Fibroblast of skin of scalp (primary cell): ENCODE measurements at places on chromosomes 7 and 10.
A peak's percentile ranks its signal among the peaks of the same experiment; 100 is the strongest.

DNA sequence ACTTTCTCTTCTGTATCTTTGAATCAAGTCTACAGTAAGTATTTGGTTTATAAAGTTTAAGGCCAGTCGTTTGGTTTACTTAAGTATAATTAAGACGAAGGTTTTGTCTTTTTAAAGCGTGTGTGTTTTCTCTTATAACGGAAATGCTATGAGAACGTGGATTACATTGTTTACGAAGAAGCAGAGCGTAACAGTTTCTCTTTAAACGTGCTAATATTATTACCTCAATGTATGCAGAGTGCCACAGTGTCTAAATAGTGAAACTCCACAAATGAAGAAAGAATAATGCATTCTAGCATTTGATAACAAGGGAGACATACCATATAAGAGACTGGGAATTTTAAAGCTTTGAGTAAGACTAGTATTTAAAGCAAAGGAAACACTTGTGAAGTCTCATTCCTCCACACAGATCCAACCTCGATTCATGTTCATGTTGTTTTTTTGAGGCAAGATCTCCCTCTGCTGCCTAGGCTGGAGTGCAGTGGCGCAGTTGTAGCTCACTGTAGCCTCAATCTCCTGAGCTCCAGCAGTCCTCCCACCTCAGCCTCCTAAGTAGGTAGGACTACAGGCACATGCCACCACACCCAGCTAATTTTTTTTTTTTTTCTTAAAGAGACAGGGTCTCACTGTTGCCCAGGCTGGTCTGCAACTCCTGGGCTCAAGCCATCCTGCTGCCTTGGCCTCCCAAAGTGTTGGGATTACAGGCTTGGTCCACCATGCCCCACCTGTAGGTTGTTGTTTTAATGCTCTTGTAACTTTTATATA lies 75.1 kb downstream of the ANKRD61 start:
- peak; percentile 46 for DNase-seq

GRCh38 chr7:99002148-99002826 lies 124.0 kb downstream of the TRRAP start:
- DNase-seq, result no peak

DNA sequence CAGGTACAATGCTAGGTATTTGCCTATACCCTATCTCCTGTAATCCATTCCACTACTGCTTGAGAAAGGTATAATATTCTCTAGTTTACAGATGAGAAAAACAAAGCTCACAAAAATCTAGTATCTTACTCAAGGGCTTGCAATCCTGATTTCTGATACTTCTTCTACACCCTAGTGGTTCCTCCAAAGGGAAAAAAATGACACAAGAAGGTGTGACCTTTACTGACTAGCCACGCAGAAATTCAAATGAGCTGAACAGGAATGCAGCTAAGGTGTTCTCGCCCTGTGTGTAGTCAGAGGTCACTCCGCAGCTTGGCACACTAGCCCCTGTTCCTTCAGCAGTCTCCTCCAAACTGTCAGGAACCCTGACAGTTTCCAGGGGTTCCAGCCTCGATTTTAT lies 59.5 kb upstream of the TM9SF3 start:
- no peak for DNase-seq

GRCh38 chr7:155763691-155764437 lies 48.4 kb downstream of the SHH start:
- DNase-seq, result peak; percentile 72

GRCh38 chr7:40354711-40355110 lies 219.9 kb downstream of the SUGCT start:
- DNase-seq, result peak; percentile 15

GRCh38 chr10:103246324-103246723 lies 637 bp downstream of the RPEL1 start:
- no peak for DNase-seq

GRCh38 chr10:26837139-26837538 lies 23.6 kb downstream of the ABI1 start:
- DNase-seq, result no peak

DNA sequence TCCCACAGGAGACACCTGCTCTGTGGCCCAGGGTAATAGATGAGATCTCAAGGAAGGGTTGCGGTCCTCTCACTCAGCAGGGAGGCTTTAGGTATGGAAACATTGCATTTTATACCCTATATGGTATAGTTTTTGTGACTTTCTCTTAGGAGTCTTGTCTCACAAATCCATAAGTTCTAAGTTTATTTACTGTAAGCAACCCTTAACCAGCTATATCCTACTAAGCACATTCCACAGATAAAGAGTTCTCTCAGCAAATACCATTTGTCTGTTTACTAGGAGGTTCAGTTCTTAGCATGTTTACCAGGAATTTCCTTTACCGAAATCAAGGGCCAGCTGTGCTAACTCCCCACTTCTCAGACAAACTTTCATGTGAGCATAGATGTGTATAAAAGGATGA lies 66.9 kb downstream of the ANLN start:
- DNase-seq, result no peak

DNA sequence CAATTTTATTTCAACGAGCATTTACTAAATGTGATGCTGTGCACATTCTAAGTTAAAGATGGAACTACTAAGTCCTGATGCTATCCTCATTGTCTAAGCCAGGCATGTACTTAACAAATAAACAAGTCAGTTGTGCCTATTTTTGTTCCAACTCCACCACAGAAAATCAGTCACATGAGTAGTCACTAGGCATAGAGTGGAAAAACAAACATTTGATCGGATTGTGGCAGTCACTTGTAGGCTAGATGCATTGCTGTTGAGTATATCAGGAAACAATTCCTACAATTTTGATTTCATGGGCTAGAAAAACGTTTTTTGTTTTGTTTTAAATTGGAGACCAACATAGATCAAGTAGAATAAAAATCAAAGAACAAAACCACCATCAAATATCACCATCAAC lies 177.6 kb upstream of the SLC25A13 start:
- no peak for DNase-seq

GRCh38 chr7:137480824-137481365 lies 137.4 kb upstream of the PTN start:
- DNase-seq, result peak; percentile 63

DNA sequence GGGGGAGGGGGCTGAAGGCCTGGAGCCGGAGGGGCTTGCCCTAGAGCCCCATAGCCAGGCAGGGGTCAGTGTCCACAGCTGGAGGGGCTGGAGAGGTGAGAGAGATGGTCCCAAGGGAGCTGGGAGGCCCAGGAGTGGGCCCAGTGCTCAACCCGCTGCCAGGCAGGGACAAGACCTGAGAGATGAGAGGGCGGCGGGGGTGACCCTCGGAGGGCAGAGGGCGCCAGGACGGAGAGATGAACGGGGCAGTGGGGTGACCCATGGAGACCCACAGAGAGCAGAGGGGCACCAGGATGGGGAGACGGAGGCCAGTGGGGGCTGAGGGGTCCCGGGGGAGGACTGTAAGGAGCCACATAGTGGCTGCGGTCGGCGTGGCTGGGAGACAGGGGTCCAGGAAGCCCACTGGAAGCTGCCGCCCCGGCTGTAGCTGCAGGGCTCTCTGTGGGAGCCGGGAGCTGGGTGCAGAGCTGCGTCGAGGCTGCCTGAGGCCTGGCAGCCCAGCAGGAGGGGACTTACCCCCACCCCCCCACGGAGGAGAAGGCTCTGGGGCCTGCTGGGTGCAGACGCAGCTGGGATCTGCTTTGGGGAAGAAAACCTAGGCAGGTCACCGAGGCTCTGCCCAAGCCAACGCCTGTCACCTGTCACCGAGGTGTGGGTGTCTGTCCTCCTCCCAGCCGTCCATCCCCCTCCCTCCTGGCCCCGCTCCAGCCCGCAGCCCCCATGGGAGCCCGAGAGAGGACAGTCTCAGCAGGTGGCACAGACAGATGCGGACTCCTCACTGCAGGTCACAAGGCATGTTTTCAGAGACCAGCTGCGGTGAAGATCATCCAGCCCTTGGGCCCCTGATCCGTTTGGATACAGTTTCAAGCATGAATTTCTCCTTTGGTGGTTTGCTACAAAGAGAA lies 25.1 kb downstream of the PWWP2B start:
- no peak for DNase-seq

GRCh38 chr7:159015081-159015453 lies 129.6 kb downstream of the VIPR2 start:
- no peak for DNase-seq

DNA sequence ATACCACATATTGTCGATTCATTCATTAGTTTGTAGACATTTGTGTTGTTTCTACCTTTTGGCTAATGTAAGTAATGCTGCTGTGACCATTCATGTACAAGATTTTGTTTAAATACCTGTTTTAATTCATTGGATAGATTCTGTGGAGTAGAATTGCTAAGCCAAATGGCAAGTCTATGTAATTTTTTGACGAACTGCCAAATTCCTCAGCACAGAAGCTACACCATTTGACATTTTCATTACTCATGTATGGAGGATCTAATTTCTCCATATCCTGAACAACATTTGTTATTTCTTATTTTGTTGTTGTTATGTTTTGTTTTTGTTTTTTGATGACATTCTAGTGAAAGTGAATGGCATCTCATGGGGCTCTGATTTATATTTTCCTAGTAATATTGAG lies 1351.3 kb upstream of the SORCS1 start:
- DNase-seq, result no peak

DNA sequence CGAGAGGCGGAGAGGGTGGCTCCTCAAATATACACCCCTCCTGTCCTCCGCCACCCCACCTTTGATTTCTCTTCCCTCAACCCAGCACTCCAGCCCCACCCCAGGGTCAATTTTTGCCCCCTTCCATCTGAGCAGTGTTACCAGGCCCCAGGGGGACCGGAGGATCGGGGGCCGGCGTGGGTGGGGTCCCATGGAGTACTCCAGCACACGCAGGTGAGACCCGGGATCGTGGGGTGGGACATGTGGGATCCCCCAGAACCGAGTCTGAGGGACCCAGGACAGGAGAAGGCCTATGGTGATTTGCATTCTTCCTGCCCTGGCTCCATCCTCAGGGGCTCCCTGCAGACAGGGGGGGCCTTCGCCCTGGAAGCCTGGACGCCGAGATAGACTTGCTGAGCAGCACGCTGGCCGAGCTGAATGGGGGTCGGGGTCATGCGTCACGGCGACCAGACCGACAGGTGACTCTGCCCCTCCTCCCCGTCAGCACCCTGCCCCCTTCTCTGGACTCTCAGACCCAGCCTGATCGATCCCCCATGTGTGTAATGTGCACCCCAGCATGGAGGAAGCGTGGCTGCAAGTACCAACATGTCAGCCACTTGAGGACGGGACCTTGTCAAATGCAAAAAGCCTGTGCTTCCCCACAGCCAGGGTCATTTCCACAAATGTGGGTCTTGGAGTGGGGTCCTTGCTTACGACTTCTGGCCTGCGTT lies 744 bp downstream of the TRIP6 start:
- DNase-seq, result no peak

GRCh38 chr7:108813251-108814014 lies 243.8 kb downstream of the DNAJB9 start:
- DNase-seq, result no peak
